ENCODE measurements at places on chromosomes 11 and 22.
A peak's percentile ranks its signal among the peaks of the same experiment; 100 is the strongest.

GRCh38 chr11:34243600-34244464 is 114.0 kb downstream of the ABTB2 start:
- DNase-seq: peak; percentile 74

GRCh38 chr22:50047346-50047745 is 10.8 kb downstream of the TTLL8 start:
- no peak for DNase-seq

DNA sequence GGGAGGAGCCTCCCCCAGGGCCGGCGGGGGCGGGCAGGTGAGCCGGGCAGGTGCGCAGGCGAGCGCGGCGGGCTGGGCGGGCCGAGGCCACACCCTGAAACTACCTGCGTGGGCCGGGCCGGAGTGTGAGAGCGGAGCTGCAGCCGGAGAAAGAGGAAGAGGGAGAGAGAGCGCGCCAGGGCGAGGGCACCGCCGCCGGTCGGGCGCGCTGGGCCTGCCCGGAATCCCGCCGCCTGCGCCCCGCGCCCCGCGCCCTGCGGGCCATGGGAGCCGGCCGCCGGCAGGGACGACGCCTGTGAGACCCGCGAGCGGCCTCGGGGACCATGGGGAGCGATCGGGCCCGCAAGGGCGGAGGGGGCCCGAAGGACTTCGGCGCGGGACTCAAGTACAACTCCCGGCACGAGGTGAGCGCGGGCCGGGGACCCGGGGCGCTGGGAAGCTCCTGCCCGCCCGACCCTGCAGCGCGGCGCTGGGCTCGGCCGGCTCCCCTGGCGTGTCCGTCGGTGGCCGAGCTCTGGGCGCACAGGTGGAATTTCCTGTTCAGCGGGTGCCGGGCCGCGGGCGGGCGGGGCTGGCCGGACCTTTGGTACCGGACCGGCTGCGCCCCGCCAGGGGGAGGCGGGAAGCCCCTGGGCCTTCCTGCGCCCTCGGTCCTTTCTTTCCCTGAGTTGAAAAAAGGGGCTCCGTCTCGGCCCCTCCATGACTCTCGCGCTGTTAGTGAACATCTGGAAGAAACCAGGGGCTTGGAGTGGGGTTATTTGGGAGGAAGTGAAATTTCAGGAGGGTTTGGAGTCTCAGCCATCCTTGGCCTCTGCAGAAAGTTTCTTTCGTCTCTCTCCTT is at the start of gene ST14:
TSS of gene ST14 (plus strand) at position 126 of the 841 bp plus-strand sequence. CDS start at position 324, 198 bp downstream.
- DNase-seq: peak; percentile 21

- no peak for DNase-seq
Measured at GRCh38 chr22:24510637-24511625, 15.8 kb downstream of the UPB1 start.

DNA sequence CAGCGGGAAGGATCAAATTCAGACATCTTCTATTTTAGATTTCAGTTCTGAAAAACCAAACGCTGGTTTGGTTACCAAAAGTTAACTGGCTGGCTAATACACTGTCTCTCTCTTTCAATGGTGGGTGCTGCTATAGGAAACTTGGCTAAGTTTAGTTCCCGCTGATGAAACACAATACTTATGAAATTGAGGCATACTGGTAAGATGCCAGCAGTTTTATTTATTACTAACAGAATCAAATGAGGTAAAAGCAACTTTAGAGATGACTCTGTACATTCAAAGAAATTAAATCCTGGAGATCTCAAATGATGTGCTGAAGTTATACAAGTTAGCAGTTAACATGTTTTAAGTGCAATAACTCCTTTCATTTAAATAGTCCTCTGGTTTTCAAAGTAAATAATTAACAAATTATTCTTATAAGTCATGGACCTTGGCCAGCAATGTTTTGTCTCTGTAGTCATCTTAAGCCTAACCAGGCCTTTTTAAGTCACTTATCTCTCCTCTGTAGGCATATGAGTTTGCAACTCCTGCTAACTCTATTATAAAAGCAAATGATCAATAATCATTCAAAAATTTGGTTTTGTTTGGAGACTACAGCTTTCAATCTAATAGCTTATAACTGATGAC is 54.8 kb downstream of the PAK1 start:
- no peak for DNase-seq

Data from activated CD4-positive, alpha-beta T cell treated with anti-CD3 and anti-CD28 coated beads for 48 hours (primary cell).